ENCODE measurements at places on chromosomes 2 and 18.

GRCh38 chr2:173347305-173348168, 7.1 kb upstream of the CDCA7 start:
- DNase-seq, result no peak

- DNase-seq, result no peak
These were observed 29.4 kb upstream of the TMEM178A start for GRCh38 chr2:39636306-39636705.

DNA sequence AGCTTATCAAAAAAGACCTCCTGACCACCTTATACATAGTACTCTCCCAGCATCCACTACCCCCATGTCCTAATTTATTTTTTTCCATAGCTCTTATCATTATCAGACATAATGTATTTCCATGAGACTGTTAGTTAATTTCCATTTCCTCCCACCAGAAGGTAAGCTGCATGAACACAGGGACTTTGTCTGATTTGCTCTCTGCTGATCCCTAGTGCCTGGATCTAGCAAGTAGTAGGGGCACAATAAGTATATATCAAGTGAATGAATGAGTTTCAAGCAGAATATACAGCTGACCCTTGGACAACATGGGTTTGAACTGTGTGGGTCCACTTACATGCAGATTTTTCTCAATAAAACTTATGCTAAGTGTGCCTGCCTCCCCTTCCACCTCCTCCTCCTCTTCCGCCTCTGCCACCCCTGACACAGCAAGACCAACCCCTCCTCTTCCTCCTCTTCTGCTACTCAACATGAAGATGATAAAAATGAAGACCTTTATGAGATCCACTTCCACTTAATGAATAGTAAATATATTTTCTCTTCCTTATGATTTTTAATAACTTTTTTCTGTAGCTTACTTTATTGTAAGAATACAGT, 53.8 kb downstream of the CTAGE1 start:
- DNase-seq, result peak; percentile 31

DNA sequence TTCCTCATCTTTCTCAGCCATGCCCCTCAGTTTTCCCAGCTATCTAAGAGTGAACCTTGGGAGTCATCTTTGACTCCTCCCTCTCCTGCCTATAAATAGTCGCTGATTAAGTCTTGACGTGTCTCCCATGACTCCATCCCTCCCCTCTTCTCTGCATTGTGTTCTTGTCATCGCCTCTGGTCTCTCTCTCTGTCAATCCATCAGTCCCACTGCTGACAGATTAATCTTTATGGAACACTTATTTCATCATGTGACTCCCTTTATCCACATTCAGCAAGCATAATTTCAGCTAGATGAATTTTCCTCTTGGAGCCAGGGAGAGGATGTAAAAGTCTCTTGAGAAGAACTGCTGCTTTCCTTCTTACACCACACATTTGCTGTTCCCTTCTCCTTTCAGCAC, 9.4 kb downstream of the ADAM23 start:
- no peak for DNase-seq

DNA sequence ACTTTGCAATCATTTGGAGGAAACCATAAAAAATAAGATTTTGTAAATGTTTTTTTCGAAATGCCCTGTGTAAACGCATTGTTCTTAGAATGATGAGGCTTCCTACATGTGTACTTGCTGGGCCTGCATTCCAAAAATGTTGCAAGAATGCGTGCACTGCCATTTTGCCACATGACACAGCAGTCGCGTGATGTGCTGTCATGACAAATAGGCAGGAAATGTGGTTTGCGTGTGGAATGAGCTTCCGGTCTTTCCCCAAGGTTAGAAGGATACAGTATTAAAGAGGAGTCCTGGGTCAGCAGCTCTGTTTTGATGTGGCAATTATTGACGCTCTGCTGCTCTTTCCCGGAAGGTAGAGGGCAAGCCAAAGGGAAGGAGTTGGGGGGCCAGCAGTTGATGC, 18.1 kb upstream of the SERPINB2 start:
- DNase-seq, result peak; percentile 92

DNA sequence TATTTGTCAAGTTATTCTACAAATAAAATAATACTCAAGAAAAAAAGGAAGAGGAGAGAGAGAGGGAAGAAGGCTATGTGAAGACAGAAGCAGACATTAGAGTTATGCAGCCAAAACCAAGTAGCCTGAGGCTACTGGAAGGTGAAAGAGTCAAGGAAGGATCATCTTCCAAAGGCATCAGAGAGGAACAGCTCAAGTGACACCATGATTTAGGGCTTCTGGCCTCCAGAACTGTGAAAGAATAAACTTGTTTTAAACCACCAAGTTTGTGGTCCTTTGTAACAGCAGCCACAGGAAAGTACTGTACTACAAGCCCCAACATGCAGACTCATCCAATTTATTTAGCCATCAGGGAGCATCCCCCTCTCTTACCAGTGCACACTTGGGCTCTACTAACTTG, 788.5 kb upstream of the LRRTM1 start:
- no peak for DNase-seq

DNA sequence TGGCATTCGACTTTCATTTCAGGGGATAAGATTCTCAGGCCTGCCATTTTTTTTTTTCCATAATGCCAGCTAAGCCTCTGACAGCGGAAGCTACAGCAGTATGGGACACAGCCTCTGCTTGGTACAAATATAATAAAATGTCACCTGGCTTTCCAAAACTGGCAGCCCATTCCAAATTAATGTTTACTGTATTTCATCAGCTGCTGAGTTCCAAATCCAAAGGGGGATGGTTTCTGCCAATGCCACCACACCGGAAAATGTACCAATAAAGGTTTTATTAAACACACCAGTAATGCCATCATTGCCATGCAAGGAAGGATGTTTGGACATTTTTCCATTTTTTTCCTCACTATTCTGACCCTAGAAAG, 275.8 kb upstream of the CCDC68 start:
- no peak for DNase-seq

DNA sequence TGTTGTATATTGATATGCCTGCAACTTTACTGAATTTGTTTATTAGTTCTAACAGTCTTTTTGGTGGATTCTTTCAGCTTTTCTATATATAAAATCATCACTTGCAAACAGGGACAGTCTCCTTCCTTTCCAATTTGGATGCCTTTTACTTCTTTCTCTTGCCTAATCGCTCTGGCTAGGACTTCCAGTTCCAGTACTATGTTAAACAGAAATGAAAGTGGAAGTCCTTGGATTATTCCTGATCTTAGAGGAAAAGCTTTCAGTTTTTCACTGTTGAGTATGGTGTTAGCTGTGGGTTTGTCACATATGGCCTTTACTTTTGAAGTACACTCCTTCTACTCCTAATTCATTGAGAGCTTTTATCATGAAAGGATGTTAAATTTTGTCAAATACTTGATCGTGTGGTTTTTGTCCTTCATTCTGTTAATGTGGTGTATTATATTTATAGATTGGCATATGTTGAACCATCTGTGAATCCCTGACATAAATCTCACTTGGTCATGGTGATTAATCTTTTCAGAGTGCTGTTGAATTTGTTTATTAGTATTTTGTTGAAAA, 52.9 kb downstream of the REL start:
- no peak for DNase-seq

All from RPMI7951 (cell line).